Activated T-helper 1 cell treated with anti-CD3 and anti-CD28 coated beads, Interleukin-2, amount 50 U/mL, for 16 hours (primary cell): ENCODE measurements at places on chromosomes 12 and 14.

DNA sequence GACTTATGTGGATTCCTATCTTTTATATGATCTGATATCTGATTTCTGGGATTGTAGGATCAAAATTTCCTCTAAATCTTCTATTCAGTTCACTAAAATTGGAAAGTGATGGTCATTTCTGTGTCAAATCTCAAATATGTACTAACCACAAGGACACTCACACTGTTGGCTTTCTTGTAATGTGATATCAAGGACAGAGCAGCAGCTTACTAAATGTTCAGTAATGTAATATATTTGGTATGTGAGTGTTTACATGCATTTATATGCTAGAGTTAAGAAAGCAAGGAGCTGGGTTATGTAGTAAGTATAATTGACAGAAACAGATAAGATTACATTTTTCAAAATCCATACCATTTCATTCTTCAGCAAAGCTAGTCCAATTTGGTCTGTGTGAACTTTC is 16.5 kb downstream of the PUS7L start:
- DNase-seq = no peak

DNA sequence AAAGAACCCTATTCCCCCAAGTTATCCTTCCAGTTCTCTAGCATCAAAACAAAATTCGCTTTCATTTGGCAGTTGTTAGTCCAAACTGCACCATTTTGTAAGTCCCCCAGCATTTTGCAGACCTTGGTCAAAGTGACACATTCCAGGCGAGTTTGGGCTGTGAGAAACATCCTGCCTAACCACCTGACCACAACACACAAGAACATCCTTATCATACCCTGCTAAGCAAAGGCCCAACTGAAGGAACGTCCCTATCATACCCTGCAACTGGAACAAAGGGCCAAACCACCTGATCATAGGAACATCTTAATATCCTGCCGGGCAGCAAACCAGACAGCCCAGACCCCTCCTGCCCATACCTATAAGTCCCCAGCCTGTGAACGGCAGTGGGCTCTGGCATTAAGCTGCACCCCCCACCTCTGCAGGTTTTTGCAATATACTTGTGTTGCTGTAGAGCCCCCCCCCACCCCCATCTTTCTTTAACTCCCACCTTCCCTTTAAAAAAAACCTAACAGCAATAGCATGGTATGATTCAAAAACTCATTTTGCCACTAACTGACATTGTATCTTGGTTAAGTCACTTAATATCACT is 2.7 kb downstream of the PCNX4 start:
- DNase-seq = no peak

- no peak for DNase-seq
Measured at GRCh38 chr14:29752221-29752923, 175.3 kb downstream of the PRKD1 start.

GRCh38 chr12:12693111-12693671 is 2.8 kb downstream of the GPR19 start:
- no peak for DNase-seq

DNA sequence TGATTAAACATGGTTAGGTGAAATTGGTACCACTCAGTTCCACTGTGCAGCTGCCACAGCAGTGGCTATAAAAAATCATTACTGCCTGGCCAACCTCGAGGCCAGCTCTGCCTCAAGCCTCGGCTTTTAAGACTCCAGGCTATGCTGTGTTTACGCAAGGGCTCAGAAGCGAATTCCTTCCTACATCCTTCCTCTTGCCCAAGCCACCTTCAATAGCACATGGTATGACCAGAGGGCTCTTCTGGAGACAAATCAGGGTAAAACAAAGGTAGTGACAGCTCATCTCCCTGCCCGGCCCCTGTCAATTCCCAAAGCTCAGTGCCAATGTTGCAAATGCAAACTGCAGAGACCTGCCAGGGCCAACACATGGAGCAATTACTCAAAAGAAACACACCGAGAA is 31.9 kb downstream of the NUAK1 start:
- DNase-seq = no peak

DNA sequence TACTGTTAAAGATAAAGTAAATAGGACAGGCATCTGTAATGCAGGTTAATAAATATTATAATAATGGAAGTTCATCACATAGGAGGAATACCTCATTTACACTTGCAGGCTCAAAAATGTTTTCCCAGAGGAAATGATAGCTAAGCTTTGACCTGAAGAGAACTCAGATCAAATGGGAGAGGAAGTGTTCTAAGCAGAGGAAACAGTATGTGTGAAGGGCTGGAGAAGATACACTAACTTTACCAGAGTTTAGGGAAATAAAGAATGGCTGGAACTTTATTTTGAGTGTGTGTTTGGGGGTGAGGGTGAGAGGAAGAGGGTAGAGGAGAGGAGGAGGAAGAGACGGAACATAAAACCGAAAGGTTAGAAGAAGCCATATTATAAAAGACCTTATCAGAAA is 34.0 kb upstream of the AP4S1 start:
- DNase-seq = no peak

DNA sequence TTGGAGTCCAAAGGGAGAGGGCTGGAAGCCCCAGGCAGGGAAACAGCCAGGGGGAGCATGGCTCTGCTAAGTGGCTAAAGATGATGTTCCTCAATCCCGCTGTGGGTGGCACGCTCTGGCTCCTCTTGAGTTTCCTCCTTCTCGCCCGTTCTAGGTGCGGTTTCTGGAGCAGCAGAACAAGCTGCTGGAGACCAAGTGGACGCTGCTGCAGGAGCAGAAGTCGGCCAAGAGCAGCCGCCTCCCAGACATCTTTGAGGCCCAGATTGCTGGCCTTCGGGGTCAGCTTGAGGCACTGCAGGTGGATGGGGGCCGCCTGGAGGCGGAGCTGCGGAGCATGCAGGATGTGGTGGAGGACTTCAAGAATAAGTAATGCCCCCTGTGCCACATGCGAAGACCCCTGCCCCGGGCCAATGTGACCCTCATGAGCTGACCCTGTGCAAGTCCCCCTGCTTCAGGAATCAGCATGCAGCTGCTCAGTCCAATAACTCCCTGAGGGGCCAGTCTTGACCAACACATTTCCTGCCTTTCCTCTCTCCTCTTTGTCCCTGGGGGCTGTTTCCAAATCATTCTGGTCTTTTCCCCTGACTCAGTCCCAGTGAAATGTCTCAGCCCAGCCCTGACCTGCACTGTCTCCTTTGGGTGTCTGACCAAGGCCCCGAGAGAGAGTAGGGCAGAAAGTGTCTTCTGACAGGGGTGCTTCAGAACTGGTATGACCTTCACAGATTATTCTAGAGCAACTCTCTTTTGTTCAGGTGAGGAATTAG is 2.1 kb downstream of the KRT7 start:
- DNase-seq = no peak
